Suppressor macrophage treated with lipopolysaccharide for 1 hour (primary cell): ENCODE measurements at places on chromosomes 4 and X.

DNA sequence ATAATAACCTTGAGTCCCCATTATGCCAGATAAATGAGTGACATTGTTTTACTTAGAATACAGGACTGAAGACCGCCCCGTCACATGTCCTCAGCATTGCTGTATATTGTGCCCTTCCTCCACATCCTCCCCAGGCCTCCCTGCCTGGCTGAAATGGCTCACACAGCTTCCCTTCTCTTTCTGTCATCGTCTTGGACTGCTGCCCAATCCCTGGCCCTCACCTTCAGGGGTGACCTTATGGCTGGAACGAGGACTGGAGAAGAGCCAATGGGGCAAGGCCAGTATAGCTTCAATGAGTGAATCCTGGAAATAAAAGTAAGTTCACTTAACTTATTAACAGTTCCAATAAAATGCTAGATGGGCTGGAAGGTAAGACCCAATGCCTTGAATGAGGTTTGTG, 2.7 kb downstream of the KCNE5 start:
- DNase-seq = no peak

- DNase-seq = no peak
Observed at GRCh38 chr4:8250637-8251036, 18.9 kb upstream of the HTRA3 start.

- peak; percentile 50 for DNase-seq
Observed at GRCh38 chr4:76212851-76213414, 691 bp downstream of the SCARB2 start.

DNA sequence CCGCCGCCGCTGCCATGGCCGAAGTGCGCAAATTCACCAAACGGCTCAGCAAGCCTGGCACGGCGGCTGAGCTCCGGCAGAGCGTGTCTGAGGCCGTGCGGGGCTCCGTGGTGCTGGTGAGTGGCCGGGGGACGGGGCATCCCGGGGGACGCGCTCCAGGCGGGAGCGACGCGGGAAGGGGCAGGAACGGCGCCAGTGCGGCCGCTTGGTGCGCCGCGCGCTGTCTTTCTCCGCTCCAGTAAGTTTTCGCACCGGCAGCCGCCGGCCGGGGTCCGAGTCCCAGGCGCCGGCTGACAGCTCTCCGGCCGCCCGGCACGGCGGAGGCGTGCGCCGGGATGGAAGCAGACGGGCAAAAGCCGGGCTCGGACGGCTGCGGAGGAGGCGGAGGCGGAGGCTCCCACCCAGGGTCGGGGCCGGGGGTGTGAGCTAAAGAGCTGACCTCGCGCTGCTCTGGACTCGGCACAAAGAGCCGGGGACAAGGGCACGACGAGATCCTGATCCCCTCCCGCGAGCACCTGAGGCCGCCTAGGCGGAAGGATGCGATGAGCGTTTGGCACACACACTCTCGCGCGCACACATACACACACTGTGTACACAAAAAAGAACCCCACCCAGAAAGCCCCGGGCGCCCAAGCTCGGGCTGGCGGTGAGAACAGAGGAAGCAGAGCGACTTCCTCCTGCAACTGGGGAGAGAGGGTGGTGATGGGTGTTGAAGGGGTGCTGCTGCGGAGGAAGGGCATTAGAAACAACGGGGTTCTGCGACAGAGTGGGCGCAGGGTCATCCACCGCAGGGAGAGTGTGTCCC, 545 bp downstream of the DOCK11 start:
- peak; percentile 62 for DNase-seq

GRCh38 chr4:110335399-110335798, 137.0 kb upstream of the ELOVL6 start:
- no peak for DNase-seq

DNA sequence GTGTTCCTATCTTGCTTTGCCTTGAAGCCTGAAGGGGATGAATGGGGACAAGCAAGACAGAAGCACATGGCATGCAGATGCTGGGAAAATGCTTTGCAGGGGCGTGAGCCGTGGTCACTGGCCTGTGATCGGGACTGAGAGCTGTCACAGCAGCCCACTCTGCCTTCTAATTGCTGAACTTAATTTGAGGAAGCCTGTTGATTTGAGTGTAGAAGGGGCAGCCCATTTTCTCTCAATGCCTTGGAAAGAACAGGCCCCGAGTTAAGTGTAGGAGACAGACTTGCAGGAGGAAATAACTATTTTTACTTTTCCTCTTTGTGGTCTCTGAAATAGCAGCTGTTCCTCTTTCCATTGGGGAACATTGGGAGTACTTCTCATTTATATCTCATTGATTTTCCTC, 26.1 kb upstream of the TBC1D1 start:
- DNase-seq = peak; percentile 86

GRCh38 chr4:87895964-87896621, 63.3 kb downstream of the MEPE start:
- peak; percentile 85 for DNase-seq

- DNase-seq = no peak
Observed at GRCh38 chr4:175891851-175892250, 79.8 kb upstream of the GPM6A start.

DNA sequence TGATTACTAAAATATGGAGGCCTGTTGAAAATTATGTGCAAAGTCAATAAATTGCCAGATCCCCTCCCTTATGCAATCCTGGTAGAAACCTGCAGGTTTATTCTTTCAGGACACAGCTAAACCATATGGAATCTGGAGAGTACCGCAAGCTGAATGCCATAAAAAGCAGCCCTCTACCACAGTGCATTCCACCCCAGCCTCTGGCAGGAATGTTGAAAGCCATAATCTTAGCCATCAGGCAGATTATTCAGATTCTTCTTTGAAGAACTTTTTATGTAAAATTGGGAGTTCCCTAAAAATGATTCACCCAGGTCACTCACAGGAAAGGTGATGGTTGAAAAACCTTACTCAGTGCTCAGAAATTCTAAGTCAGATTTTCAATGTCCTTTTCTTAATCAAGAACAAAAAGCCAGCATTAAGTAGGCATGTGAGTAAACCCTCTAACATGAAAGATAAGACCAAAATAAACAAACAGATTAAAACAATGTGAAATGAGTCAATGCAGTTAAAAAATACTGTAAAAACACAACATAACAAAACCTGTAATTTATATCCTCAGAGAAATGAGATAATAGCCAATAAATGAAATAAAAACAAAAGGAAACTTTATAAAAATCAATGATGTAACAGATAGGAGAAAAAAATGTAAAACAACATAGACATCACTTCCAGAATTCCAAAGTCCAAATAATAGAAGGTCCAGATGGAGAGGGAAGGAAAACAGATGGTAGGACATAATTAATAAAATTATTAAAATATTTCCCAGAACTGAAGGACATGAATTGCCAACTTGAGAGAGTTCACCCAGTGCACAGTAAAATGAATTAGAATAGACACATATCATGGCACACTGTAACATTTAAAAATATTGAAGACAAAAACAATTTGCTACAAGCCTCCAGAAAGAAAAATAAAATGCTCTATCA, 226.9 kb downstream of the FSTL5 start:
- no peak for DNase-seq

DNA sequence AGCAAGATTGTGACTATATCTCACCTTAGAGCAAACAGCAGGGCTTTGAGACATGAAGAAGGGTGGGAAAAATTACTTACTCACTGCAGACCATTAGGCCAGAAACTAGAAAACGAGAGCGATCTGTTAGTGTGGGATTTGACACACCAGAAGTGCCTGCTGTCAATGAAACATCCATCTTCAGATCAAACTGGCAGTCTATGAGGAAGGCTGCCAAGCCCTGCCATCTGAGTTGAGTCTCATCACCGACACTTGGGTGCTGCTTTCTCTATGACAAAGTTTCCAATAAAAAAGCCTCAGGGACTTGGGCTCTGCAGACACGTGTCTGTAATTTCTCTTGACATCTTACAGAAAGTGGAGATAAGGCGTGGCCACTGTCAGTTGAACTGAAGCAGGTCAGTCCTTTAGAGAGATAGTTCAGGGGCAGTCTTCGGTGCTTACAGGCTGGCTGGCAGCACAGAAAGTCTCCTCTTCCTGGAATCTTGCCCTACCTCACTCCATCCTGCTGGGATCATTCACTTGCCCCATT, 40.1 kb upstream of the LDB2 start:
- no peak for DNase-seq

DNA sequence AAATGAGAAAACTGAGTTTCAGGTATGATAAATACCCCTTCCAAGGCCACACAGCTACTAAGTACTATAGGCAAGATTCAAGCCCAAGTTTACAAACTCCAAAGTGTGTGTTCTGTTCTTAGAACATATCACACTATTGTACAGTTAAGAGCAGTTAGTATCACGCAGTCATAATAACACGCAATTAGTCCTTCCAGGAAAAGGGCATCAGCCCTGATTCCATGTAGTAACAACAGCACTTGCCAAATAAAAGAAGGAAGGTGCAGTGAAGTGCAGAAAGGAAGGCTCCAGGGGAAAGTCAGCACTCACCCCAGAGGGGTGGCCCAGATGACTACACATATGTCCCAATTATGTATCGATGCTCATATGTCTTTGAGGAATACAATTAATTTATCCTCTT, 4.4 kb downstream of the TASL start:
- no peak for DNase-seq

- no peak for DNase-seq
Observed at GRCh38 chr4:176498617-176499256, 179.0 kb downstream of the SPCS3 start.

DNA sequence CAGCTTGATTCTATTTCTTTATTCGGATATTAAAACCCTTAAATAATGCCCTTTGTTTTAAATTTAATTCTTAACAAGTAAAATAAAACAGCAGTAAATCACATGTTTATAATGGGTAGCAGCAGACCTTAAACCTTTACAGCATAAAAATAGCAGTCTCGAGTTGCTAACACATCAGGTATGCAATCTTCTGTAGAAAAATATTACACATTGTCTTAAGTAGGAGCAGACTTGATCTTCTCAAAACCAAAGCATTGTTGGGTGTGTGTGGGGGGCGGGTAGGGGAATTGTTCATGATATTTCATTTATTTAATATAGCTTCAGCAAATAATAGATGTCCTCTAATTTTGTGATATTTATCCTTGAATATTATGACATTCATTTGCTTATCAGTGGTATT, 331.4 kb downstream of the PCDH7 start:
- no peak for DNase-seq

GRCh38 chr4:155639704-155640523, 26.7 kb upstream of the GUCY1A1 start:
- peak; percentile 73 for DNase-seq

DNA sequence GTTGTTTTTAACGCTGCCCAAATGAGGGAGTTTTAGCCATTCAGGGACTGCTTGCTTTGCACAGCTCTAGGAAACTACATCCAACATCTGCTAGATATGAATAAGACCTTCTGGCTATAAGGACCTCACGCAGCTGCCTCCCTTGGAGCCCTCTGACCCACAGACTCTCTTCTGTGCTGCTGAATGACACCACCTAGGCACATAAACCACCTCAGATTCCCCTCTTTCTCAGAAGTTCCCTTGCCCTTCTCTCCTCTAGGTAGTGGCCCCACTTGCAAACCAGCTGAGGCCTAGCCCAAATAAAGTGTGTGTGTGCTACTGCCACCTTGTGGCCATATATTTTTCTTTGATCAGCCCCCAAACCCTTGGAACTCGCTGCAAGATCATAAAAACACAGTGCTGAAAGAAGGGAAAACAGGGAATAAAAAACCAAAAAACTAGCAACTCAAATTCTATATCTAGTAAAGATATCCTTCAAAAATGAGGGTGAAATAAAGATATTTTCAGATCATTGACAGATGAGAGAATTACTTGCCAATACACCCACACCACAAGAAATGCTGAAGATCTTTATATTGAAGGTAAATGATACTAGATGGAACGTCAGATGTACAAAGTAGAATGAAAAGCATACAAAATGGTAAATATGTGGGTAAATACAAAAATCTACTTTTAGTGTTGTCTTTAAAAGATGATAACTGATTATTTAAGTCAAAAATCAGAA, 265.9 kb downstream of the ADAMTS3 start:
- DNase-seq = peak; percentile 62
